ENCODE measurements at places on chromosomes 11 and 22.

GRCh38 chr22:30869667-30870395 lies 98.7 kb downstream of the MORC2 start:
- DNase-seq = no peak
- H3K4me1 ChIP-seq = no peaks in the 10 kb centered on the region
- H3K36me3 ChIP-seq = no peaks in the 10 kb centered on the region
- H3K27ac ChIP-seq = no peak overlapping the region
- no peaks in the 10 kb centered on the region for H3K27me3 ChIP-seq

GRCh38 chr11:94454301-94454700 lies 39.3 kb downstream of the MRE11 start:
- peaks cover 3% of the 10 kb centered on the region for H3K4me1 ChIP-seq
- peaks cover 36% of the 10 kb centered on the region for H3K36me3 ChIP-seq
- H3K27me3 ChIP-seq = no peaks in the 10 kb centered on the region
- H3K27ac ChIP-seq = no peak overlapping the region
- DNase-seq = no peak

- peaks cover 10% of the 10 kb centered on the region for H3K4me1 ChIP-seq
- DNase-seq = no peak
- H3K36me3 ChIP-seq = no peaks in the 10 kb centered on the region
Observed at GRCh38 chr22:37105154-37105553, 4.4 kb downstream of the TMPRSS6 start.

DNA sequence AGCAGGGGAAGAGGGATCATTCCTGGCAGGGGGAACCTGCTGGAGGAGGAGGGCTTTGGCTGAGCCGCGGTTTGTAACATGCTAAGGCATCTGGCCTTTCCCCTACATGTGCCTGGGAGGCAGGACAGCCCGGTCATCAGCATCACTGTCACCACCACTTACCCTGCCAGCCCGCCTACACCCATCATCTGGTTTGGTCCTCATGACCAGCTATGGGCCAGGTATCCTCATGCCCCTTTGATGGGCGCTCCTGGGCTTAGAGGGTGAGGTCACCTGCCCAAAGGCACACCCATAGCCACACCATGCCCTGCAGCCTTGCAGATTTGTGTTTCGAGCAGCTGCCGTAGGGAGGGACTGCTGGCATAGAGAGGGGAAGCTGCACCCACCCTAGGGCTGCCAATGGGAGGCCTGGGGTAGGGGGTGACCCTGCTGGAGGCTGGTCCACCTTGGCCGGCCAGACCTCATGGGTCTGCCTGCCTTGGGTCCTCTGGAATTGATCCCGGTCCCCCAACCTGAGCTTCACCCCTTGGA lies 2.6 kb downstream of the MRGPRF start:
- H3K4me1 ChIP-seq = no peaks in the 10 kb centered on the region
- peaks cover 22% of the 10 kb centered on the region for H3K27me3 ChIP-seq
- no peak overlapping the region for H3K4me3 ChIP-seq
- no peak for DNase-seq

- no peak overlapping the region for H3K27ac ChIP-seq
- peaks cover 12% of the 10 kb centered on the region for H3K27me3 ChIP-seq
- H3K4me1 ChIP-seq = no peaks in the 10 kb centered on the region
- H3K36me3 ChIP-seq = no peaks in the 10 kb centered on the region
- H3K4me3 ChIP-seq = no peak overlapping the region
Observed at GRCh38 chr11:128865490-128865889, 1.6 kb downstream of the KCNJ1 start.

GRCh38 chr22:31332886-31333285 lies 13.3 kb downstream of the PATZ1 start:
- H3K4me3 ChIP-seq = no peak overlapping the region
- DNase-seq = no peak
- H3K4me1 ChIP-seq = peaks cover 19% of the 10 kb centered on the region
- H3K27me3 ChIP-seq = no peaks in the 10 kb centered on the region
- H3K27ac ChIP-seq = no peak overlapping the region

GRCh38 chr22:36197065-36197440 lies 4.6 kb downstream of the APOL4 start:
- no peak for DNase-seq
- H3K36me3 ChIP-seq = no peaks in the 10 kb centered on the region
- peaks cover 16% of the 10 kb centered on the region for H3K4me1 ChIP-seq

DNA sequence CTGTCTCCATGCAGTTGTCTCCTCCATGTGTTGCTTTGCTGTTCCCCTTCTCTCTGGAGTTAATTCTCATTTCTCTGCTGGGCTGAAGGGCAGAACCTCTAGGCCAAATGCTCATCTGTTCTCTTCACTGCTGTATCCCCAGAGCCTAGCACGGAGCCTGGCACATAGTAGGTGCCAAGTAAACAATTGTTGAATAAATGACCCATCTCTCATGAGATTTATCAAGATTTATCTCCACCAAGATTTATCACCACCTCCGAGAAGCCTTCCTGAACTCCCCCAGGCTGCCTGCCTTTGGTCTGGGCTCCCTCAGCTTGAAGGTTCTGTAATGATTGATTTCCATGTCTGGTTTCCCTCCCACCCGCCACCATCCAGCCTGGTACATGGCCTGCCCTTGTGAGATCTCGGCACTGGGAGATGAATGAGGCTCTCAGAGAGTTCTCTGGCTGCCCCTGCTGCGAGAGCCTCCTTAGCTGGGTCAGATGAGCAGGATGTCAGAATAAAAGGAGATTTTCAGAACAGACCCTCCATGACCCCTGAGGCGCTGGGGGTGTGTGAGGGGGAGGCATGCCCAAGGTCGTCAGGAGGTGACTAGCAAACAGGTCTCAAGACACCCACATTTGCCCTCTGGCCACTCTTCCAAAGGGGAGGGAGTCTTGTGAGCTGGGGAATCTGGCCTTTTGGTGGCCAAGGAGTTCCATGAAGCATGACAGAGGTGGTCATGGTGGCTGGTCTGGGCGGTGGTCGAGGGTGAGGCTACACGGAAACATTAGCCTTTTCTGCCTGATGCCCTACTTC lies 2.4 kb upstream of the GDPD5 start:
- H3K27me3 ChIP-seq = peaks cover 19% of the 10 kb centered on the region
- H3K27ac ChIP-seq = peak overlapping the region; percentile 46
- H3K36me3 ChIP-seq = no peaks in the 10 kb centered on the region
- H3K4me1 ChIP-seq = peaks cover 38% of the 10 kb centered on the region
- DNase-seq = no peak

- DNase-seq = no peak
- H3K4me1 ChIP-seq = no peaks in the 10 kb centered on the region
- H3K36me3 ChIP-seq = no peaks in the 10 kb centered on the region
- H3K4me3 ChIP-seq = no peak overlapping the region
- peaks cover 35% of the 10 kb centered on the region for H3K27me3 ChIP-seq
Observed at GRCh38 chr11:60757231-60757800, 649 bp downstream of the MS4A15 start.

- peaks cover 12% of the 10 kb centered on the region for H3K27me3 ChIP-seq
- no peaks in the 10 kb centered on the region for H3K36me3 ChIP-seq
- no peak overlapping the region for H3K27ac ChIP-seq
- DNase-seq = no peak
- no peaks in the 10 kb centered on the region for H3K4me1 ChIP-seq
Observed at GRCh38 chr22:22770881-22771280, 116.7 kb upstream of the IGLL5 start.

GRCh38 chr11:117380676-117381075 lies 53.0 kb downstream of the CEP164 start:
- H3K27ac ChIP-seq = no peak overlapping the region
- H3K36me3 ChIP-seq = peaks cover 10% of the 10 kb centered on the region
- no peak overlapping the region for H3K4me3 ChIP-seq
- no peak for DNase-seq
- H3K4me1 ChIP-seq = no peaks in the 10 kb centered on the region

GRCh38 chr11:107996006-107996776 lies 12.5 kb upstream of the CUL5 start:
- no peaks in the 10 kb centered on the region for H3K36me3 ChIP-seq
- no peaks in the 10 kb centered on the region for H3K4me1 ChIP-seq
- DNase-seq = no peak
- H3K27ac ChIP-seq = no peak overlapping the region

DNA sequence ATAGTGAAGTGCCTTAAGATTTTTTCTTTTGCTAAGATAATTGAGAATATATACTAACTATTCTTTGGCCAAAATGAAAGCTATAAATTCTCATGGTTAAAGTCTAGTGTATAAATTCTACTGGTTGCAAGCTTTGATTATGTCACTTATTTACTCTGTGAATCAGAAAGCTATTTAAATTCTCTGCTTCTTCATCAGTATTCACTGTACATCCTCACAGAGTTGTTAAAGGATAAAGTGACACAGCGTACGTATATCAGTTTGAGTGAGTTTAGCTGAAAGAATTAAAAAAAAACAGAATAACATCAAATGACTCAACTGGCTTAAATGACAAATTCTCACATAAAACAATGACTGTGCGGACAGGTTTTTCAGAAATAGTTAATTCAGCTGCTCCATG lies 453.1 kb downstream of the NELL1 start:
- H3K36me3 ChIP-seq = no peaks in the 10 kb centered on the region
- no peak overlapping the region for H3K4me3 ChIP-seq
- H3K27me3 ChIP-seq = no peaks in the 10 kb centered on the region
- no peak for DNase-seq
- no peak overlapping the region for H3K27ac ChIP-seq

GRCh38 chr11:12029738-12030363 lies 21.4 kb upstream of the DKK3 start:
- no peaks in the 10 kb centered on the region for H3K36me3 ChIP-seq
- peaks cover 1% of the 10 kb centered on the region for H3K4me1 ChIP-seq
- no peak for DNase-seq
- H3K27ac ChIP-seq = no peak overlapping the region
- H3K27me3 ChIP-seq = peaks cover 20% of the 10 kb centered on the region

DNA sequence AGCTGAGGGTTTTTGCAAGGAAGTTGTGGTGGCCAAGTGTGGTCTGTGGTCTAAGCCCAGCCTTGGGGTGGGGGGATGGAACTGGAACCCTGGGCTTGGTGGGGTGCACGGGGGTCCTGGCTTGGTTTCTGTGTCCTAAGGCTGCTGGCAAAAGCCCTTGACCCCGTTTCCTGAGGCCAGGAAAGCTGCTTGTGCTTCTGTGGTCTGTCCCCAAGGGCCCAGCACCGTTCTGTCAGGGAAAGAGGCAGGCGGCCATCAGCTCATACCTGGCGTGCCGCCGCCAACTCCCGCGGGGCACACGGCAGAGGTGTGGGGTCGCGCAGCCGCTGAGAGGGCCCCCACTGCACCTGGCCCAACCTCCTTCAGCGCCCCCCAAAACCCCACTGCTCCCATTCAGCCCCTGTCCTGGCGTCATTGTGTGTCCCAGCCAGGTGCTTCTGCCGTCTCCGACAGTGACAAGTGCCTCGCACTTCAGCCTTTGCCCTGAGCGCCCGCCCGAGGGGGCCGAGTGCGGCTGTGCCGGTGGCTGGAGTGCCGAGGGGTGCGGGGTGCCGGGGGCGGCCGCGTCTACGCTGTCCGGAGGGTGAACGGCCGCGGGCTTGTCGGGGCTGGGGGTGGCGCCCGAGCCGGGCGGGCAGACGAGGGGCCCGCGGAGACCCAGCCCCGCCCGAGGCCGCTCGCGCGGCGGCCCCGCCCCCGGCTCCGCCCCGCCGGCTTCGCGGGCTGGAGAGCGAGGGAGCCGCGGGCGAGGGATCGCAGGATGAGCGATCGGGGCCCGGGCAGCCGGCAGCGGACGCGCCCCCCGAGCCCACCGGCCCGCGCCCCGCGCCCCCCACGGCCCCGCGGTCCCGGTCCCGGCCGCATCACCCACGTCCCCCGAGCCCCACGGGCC lies at the start of gene CNIH2:
CNIH2 (plus strand) TSS at position 705 of the 892 bp plus-strand sequence. CDS start 282 bp downstream, outside the sequence.
- H3K27ac ChIP-seq = peak within 1 kb of the TSS; percentile 49
- H3K4me3 ChIP-seq = peak within 1 kb of the TSS; percentile 56
- H3K4me1 ChIP-seq = peaks cover 9% of the 10 kb centered on the region

DNA sequence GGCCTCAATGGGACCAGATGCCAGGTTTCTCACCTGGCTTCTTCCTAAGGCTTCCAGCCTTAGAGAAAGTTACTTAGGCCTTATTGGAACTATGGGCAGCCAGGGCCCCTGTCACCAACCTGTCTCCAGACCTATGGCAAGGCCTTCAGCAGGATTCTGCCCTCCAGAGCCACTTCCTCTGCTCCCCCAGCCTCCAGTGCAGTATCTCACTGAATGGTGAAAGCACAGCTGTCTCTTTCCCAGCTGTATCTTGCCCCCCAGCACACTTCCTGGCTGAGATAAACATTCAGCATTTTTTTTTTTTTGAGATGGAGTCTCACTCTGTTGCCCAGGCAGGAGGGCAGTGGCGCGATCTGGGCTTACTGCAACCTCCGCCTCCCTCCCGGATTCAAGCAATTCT lies 1.5 kb downstream of the SLC2A11 start:
- peaks cover 17% of the 10 kb centered on the region for H3K4me1 ChIP-seq
- H3K4me3 ChIP-seq = peak overlapping the region; percentile 92
- peaks cover 7% of the 10 kb centered on the region for H3K27me3 ChIP-seq
- H3K27ac ChIP-seq = no peak overlapping the region

DNA sequence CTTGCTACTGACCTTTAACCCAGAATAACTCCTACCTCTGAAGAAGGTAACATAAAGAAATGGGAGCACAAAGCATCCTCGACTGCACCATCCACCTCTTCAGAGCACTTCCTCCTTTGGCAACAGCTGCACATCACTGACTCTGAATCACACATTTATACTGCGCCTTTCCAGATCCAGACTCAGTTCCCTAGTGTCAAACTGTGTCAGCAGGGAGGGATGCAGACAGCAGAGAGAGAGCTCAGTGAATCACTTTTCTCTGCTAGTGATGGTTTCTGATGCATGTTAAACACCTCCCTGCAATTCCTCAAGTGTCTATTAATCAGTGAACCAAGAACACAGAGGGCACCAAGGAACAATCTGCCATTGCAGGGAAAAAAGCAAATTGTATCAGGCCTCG lies 118.9 kb downstream of the PLEKHA7 start:
- H3K4me3 ChIP-seq = no peak overlapping the region
- H3K36me3 ChIP-seq = no peaks in the 10 kb centered on the region
- no peaks in the 10 kb centered on the region for H3K27me3 ChIP-seq
- no peak overlapping the region for H3K27ac ChIP-seq

GRCh38 chr11:116541460-116541859 lies 231.3 kb downstream of the BUD13 start:
- H3K4me3 ChIP-seq = no peak overlapping the region
- H3K27me3 ChIP-seq = no peaks in the 10 kb centered on the region
- H3K27ac ChIP-seq = no peak overlapping the region
- H3K36me3 ChIP-seq = no peaks in the 10 kb centered on the region
- no peak for DNase-seq
- H3K4me1 ChIP-seq = no peaks in the 10 kb centered on the region

DNA sequence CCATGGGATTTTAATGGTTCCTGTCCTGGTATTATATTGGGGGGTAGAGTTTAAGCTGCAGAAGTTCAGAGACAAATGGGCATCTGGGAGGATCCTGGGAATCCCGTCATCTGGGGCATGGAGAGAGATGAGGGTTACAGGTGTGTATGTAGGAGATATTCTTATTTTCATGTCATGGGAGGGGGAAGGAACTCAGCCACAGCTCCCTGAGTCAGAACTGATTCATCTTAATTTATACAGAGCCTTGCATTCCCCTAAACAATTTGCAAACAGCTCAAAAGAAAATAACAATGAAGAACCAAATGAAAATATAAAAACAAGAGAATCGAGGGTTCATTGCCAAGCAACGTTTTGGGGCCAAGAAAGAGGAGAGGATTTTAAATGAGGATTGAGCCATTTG lies 155.9 kb upstream of the TBCEL start:
- H3K4me1 ChIP-seq = no peaks in the 10 kb centered on the region
- no peak for DNase-seq
- H3K27me3 ChIP-seq = peaks cover 3% of the 10 kb centered on the region
